Stimulated activated CD4-positive, alpha-beta T cell treated with anti-CD3 and anti-CD28 coated beads, Interleukin-12 subunit alpha, Interleukin-12 subunit beta, amount 100 ng/mL, for 4 hours (primary cell): ENCODE measurements at places on chromosomes 1 and 21.

DNA sequence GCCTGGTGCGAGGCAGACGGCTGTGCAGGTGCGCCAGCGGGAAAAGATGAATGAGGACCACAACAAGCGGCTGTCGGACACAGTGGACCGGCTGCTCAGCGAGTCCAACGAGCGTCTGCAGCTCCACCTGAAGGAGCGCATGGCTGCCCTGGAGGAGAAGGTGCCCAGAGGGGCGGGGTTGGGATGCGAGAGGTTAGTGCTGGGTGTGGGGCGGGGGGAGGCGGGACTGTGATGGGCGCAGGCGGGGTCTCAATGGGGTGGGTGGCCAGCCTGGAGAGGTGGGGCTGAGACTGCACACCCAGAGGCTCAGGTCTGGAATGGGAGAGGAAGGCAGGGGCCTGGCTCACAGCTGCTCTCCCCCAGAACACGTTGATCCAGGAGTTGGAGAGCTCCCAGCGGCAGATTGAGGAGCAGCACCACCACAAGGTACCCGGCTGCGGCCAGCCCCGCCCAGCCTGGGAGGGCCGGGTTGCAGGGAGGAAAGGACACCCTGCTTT is 22.3 kb downstream of the PPFIA4 start:
- DNase-seq, result no peak

- no peak for DNase-seq
These were observed 301.8 kb upstream of the DUSP10 start for GRCh38 chr1:222043444-222044292.

DNA sequence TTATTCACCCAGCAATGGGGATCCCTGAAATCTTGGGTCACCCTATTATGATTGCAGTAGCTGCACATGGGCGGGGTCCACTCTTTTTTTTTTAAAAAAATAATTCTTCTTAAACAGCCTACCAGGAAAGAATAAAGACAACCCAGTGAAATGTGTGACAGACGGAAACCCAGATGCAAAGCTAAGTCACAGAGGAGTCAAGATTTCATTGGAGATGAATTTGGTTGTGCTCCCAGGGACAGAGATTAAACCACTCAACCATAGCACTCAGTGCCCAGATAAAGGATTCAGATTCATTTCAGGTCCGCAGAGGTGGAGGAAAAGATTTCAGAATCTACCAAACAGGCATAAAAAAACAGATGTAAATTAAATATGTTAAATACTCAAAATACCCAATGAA is 583.5 kb upstream of the ZP4 start:
- DNase-seq, result no peak

DNA sequence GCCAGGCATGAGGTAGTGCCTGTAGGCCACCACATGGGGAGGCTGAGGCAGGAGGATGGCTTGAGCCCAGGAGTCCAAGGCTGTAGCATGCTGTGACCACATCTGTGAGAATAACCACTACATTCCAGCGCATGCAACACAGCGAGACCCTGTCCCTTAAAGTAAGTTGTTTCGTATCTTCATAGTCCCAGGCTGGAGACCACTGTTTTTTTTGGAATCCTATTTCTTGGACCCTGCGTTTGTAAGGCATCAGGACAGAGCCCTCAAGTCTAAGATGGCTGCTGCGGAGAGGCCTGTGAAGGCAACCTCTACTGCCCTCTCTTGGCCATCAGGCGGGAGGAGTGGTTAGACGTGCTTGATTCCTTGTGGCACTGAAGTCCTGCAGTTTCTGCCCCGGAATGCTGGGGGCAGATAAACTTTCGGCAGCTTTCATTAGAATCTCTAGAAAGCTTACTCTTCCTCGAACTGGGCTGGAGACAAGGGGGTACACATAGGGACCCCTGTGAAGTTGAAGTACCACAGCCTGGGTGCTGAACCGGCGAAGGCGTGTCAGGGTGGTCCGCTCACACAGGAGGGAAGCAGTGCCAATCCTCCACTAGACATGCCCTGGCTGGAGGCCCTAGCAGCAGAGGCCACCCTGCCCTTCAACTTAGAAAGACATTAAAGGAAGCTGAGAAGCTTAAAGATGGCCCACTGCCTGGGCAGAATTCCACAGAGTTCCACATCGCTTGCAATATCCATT is 36.6 kb downstream of the RABIF start:
- no peak for DNase-seq

- DNase-seq, result no peak
These were observed 102.6 kb upstream of the RRP15 start for GRCh38 chr1:218182455-218182854.

- no peak for DNase-seq
These were observed 77.5 kb downstream of the LPGAT1 start for GRCh38 chr1:211752951-211753486.

DNA sequence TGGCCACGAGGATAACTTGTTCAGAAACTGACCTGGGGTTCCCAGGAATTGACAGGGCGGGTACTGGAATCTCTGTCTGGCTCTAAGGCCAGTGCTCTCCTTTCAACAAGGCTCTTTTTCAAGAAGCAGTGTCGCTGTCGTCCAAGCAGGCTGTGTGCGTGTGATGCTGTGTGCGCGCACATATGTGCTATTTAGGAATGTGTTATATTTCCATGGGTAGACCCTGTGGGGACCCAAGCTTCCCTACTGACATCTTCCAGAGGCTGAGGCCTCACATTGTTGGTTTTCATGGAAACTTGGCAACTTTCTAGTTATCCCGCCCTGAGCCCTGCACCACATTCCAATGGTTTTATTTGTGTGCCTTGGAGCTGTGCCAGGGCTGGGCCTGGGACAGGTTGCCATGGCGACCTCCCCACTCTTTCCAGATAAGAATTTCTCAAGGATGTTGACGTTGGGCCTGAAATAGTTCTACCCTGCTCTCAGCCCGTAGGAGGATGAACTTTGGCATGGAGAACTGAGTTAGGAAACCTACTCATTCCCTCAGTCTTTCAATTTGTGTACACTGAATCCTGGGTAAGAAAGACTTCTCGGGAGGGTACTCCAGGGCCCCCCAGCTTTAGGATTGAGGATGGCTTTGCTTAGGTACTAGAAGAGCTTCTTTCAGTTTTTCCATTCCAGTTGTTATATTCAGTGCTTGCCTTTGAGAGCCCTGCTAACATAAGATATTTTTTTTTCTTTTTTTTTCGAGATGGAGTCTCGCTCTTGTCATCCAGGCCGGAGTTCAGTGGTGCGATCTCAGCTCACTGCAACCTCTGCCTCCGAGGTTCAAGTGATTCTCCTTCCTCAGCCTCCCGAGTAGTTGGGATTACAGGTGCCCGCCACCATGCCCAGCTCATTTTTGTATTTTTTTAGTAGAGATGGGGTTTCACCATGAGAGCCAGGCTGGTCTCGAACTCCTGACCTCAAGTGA is 38.8 kb upstream of the SRSF10 start:
- no peak for DNase-seq

DNA sequence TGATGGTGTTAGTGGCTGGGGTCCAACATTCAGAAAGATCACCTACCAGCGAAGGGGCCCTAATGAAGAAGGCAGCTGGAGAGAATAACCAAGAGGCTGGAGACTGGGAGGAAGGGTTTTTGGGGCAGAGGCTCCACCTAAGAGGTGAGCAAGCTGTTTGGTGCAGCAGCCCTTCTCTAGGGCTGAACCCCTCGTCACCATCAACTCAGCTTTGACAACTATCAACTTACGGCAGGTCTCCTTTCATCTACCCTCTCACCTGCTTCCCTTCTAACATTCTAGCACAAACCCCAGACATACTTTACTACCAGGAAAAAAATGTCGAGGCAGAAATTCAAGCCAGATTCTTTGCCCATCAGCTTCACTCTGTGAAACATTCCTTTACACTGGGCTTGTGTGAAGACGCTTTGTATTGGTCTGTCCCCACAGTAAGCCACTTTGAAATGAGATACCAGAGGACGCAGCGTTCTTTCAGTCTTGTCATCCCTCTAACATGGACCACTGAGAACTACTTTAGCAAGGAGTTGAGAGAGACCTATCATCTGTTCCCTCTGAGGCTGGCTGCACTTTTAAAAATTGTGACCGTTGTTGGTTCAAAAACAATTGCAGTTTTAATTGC is 84.6 kb downstream of the RAVER2 start:
- no peak for DNase-seq

GRCh38 chr1:201493757-201494617 is 12.9 kb downstream of the CSRP1 start:
- no peak for DNase-seq

GRCh38 chr1:239819756-239820250 is 271.9 kb upstream of the FMN2 start:
- DNase-seq, result no peak

DNA sequence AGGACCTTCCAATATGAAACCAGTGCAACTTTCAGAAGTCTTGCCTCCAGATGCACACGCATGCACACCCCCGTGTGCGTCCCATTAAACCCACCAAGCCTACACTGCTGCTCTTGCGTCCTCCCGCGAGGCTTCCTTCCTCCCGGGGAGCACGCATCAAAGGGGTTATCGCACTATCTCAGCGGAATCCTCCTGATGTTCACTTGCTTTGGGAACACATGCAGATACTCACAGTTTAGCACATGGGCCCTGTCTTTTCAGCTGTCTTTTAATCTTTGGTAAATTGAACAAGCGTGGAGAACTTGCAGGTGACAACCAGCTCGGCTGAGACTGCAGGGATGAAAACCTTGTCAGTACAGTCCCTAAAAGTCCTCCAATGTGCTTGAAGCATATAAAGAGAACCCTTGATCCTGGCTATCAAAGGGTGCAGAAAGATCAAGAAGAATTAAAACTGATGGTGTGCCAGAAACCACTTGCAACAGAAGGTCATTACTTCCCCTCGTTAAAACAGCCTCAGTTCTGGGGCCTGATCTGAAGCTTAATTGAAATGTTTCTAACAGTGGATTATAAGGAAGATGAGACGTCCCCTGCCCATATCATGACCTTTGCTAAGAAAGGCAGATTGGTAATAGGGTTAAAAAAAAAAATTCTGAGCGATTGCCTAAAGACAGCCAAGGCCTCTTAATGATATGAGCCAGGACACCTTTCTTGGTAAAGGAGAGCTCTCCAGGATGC is 149.4 kb upstream of the LMO4 start:
- no peak for DNase-seq

DNA sequence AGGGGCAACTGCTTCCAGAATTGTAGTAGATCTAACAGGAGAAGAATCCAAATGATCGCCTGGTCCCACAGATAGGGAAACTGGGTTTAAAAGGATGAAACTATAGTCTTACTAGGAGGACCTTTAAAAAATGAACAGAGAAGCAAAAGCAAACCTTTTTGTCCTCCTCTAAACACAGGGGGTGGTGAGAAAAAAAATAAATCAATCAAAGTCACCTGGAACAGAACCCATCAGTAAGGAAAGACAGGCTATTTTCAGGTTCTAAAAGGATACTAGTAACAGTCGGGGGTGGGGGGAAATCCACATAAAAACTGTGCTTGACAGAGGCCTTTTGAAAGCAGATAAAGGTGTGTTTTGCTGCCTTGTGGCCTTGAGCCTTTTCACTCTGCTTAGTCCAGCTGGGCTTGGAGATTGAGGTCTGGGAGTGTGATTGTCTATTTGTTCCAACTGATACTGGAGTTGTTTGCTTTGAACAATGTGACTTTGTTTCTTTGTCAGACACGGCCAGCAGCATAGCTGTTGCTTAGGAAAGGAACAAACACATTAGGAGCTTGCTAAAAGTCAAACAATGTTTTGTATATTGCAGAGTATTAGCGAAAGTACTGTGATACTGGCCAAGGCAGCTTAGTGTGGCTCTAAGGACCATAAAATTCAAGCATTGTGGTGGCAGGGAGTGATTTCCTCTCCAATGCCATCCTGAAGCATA is 141.1 kb upstream of the IRF2BP2 start:
- no peak for DNase-seq

- DNase-seq, result no peak
These were observed 700 bp downstream of the PIGV start for GRCh38 chr1:26788515-26788785.

- no peak for DNase-seq
These were observed 18.9 kb upstream of the EEIG2 start for GRCh38 chr1:108540977-108541376.

DNA sequence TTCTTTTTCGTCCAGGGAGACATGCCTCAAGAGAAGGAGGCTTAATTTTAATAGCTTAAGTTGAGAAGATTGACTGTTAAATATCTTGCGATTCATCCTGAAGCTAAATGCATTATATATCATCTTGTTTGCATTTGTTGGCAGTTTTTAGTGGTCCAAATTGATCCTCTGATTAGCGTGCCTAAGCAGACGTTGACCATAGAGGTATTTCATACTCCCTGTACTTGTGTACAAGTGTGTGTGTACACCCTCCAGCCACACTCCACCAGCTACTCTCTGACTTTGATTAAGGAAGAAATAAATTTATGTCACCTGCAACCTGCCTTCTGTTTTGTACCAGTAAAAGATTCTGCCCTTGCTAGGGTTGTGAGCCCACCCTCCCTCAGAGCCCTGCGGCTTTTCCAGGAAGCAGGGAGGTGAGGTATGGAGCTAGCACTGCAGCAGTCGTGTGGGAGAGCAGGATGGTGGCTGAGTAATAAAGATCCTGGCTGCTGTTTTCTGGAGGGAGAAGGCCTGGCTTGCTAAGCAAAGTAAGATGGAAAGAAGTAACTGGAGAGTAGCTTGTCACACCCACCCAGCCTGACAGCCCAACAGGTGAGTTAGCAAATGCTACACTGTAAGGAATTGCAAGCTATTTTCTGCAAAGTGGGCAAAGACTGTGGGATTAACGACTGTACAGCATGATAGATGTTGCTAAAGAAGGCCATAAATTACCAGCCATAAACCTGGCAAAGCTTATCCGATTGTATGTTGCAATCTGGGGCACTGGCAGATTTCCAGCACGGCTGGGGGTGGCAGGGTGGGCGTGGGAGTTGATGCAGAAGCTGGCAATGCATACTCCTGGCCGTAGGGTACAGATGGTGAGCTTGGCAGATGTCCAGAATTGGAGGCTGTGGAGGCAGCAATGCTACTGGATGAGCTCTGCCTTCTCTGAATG is 170.2 kb downstream of the TNR start:
- no peak for DNase-seq

GRCh38 chr1:45621501-45621836 is 2.4 kb downstream of the CCDC17 start:
- DNase-seq, result no peak

GRCh38 chr1:63023637-63024036 is 239.7 kb downstream of the ATG4C start:
- no peak for DNase-seq

- DNase-seq, result no peak
These were observed 53.6 kb downstream of the SLC45A1 start for GRCh38 chr1:8371372-8371991.

DNA sequence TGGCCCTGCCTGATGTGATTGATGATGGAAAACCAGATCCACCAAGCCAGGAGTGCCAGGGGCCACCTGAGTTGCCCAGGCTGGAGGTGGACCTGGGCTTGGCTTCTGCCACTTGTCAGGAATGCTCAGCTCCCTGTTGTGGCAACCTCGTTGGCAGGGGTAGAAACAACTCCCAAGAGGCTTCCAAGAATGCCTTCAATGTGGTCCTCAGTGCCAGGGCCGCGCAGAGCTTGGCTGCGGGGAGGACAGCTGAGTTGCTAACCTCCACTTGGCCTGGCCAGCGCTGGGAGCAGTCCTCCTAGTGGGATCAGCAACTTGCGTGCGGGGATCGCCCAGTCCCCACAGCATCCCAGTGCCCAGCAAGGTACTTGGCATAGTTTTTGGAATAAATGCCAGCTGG is 9.0 kb downstream of the MYOM3 start:
- DNase-seq, result no peak
